ENCODE measurements at places on chromosomes 2 and 18. TPM values are rescaled to one million over a fixed set of nuclear protein-coding genes. Genes with fewer than 3 reads are reported as not detected.

SPR gene
- polyA plus RNA-seq, result 4.9 TPM

DNA sequence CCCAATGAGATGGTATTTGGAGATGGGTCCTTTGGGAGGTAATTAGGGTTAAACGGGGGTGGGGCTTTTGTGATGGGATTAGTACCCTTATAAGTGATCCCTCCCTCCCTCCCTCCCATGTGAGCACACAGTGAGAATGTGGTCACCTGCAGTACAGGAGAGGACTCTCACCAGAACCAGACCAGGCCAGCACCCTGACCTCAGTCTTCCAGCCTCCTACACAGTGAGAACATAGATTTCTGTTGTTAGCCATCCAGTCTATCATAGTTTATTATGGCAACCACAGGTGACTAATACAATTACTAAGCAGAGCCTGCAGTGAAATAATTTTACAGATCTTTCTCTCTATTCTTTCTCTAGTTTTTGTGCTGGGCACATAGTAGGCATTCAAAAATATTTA lies 137.7 kb upstream of the PKDCC start:
- no peak for DNase-seq

RAB6D gene
- polyA plus RNA-seq, result 0.55 TPM

GPD2 gene
- 16.8 TPM for polyA plus RNA-seq

GRCh38 chr2:235558572-235558971 lies 64.7 kb downstream of the AGAP1 start:
- no peak for DNase-seq

Measured in muscle of arm (tissue), 14 donors.